Stimulated activated CD4-positive, alpha-beta T cell treated with anti-CD3 and anti-CD28 coated beads, Interleukin-15, amount 100 ng/mL, for 24 hours (primary cell): ENCODE measurements at places on chromosomes 4 and X.

GRCh38 chr4:54378461-54378860 is 149.4 kb downstream of the PDGFRA start:
- DNase-seq, result no peak

DNA sequence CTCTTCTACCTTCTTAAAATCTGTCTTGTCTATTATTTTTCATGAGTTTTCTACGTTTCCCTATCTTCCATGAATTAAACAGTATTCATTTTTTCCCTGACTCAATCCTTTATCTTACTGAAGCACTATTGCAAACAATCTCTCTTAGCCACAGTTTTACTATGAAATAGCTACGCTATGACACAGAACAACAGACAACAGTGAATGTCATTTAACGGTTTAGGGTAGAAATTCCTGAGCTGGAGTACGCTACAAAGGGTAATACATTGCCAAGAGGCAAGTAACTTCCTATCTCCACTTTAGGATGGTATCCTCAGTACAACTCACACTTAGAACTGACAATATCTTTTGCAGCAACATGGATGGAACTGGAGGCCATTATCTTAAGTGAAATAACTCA is 552.6 kb downstream of the INPP4B start:
- no peak for DNase-seq

DNA sequence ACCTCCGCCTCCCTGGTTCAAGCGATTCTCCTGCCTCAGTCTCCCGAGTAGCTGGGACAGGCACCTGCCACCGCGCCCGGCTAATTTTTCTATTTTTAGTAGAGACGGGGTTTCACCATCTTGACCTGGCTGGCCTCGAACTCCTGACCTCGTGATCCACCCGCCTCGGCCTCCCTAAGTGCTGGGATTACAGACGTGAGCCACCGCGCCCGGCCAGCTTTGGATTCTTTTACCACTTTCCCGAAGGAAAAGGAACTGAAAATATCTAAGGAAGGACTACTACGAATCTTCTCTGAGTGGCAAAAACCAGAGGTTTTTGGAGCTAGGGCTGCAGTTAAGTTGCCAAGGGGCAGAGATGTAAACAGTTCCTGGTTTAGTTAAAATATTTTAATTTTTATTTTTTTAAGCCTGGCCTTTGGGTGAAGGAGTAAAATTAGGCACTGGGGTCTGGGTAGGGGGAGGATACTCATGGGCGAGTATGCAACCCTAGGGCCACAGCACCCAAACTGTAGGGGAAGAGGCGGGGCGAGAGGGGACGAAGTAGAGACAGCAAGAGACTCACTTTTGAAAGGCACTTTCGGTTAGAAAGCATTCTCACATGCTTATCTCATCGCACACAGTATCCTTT is 525 bp upstream of the CISD2 start:
- DNase-seq, result peak; percentile 44

DNA sequence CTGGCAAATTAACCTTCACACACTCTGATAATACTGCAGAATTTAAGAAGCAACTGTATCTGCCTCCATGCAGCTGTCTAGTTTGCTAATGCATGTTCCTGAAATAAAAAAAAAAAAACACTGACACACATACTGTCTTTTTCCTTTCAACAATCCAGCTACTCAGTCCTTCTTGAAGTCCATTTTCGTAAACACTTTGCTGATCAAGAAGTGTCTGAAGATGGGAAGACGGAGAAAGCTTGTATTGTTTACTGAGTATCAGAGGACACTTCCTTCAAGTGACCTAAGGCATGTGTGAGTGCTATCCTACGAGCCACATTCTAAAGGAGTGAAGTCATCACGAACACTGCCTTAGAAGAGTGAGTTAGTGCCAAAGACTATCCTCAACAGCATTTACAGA is 82.6 kb downstream of the LUZP4 start:
- no peak for DNase-seq

GRCh38 chr4:63430105-63430504 is 979.1 kb downstream of the TECRL start:
- no peak for DNase-seq

- DNase-seq, result no peak
Observed at GRCh38 chr4:73315091-73315490, 56.5 kb upstream of the ANKRD17 start.

- no peak for DNase-seq
Observed at GRCh38 chr4:30718641-30719453, 1.3 kb upstream of the PCDH7 start.

DNA sequence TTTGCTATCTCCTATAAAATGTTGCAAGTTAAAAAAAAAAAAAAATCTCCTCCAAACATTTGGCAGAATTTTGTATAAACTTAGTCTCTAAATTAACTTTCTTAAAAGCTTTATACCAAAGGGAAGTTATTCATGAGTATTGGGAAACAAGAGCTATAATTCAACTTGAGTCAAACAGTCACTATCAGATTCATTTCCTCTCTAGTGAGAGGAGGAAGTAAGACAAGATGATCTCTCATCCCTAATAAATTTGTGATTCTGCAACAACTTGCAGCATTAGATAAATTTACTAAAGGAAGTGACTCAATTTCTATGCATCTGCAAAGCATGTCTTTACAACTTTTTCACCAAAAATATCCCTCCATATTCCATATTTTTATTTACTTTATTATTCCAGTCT is 135.4 kb upstream of the GNPDA2 start:
- DNase-seq, result no peak

DNA sequence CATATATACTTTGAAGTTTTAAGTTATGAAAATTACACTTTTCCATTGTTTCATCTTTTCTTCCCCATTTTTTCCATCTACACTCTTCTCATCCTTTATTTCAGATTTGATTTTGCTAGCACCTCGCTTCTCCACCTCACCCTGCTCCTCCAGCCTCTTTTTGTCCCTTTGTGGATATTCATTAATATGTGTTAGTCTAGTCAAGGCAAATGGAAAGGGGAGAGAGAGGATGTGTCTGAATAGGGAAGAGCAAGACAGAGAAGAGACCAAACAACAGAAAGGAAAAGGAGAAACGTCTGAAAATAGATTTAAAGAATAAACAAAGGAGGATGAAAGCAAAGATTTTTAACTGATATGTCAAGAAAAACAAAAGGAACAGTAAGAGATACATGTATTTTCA is 24.1 kb downstream of the GPM6A start:
- DNase-seq, result no peak

DNA sequence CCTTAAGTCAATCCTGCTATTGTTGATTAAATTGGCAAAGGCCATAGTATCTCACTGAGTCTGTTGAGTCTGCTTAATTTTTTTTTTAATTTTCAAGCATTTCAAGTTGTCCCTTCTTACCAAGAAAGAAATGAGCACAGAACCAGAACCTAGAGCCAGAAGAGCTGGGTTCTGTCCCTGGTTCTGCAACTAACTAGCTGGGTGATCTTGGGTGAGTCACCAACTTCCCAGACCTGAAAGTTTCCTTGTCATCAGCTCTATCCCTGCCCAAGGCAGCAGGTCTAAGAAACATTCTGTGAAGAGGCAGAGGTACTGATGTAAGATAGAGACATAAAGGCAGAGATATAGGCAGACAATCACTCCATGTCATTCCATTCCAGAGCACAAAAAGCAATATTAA is 17.3 kb downstream of the TEC start:
- no peak for DNase-seq

- DNase-seq, result no peak
Observed at GRCh38 chr4:45453258-45453853, 670.5 kb downstream of the GABRG1 start.

GRCh38 chrX:37854148-37854547 is 6.8 kb upstream of the DYNLT3 start:
- DNase-seq, result no peak

GRCh38 chr4:54475546-54475945 is 182.2 kb upstream of the KIT start:
- no peak for DNase-seq

- no peak for DNase-seq
Observed at GRCh38 chr4:78809295-78809694, 33.1 kb downstream of the BMP2K start.

- DNase-seq, result no peak
Observed at GRCh38 chr4:16120720-16121119, 36.9 kb upstream of the PROM1 start.

DNA sequence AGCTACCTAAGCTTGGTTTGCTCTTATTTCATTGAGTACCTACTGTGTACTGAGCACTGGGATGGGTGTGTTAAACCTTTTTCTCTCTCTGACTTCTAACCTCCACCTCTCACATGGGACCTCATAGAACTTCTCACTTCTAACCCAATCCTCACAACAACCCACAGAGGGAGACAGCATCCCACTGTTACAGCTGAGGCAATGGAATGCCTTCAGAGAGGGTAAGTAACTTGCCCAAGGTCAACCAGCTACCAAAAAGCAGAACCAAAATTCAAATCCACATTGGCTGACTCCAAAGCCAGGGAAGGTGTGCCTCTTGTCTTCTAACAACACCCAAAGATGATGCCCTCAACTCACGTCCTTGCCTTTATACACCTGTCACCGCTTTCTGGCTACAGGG is 5.4 kb downstream of the SEL1L3 start:
- DNase-seq, result no peak

- DNase-seq, result no peak
Observed at GRCh38 chr4:55866290-55866907, 13.0 kb downstream of the EXOC1 start.

- no peak for DNase-seq
Observed at GRCh38 chrX:108704839-108705238, 31.5 kb downstream of the IRS4 start.

GRCh38 chrX:5724123-5724522 is 504.5 kb downstream of the NLGN4X start:
- DNase-seq, result no peak

GRCh38 chrX:85569096-85569495 is 189.6 kb upstream of the POF1B start:
- DNase-seq, result no peak

DNA sequence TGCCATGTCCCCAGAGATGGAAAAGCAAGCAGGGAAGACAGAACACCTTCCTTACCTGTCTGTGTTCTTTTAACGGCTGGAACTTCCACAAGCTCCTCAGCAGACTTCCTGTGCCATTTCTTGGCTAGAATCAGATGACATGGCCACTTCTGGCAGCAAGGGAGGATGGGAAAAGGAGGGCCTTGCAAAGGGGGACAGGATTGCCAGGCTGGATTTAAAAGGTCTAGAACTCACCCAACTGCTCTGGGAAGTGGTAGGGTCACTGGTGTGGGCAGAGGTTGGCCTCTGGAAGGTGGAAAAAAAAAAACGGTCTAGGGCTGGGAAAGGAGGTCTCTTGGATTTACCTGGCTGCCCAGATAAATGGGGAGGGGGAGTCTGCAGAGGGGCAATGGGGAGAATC is 1.6 kb upstream of the USP11 start:
- DNase-seq, result no peak

- no peak for DNase-seq
Observed at GRCh38 chr4:89110541-89110985, 770 bp upstream of the TIGD2 start.

- DNase-seq, result no peak
Observed at GRCh38 chr4:120000591-120001296, 65.9 kb downstream of the MAD2L1 start.

GRCh38 chr4:94965852-94966251 is 208.1 kb downstream of the BMPR1B start:
- DNase-seq, result no peak

DNA sequence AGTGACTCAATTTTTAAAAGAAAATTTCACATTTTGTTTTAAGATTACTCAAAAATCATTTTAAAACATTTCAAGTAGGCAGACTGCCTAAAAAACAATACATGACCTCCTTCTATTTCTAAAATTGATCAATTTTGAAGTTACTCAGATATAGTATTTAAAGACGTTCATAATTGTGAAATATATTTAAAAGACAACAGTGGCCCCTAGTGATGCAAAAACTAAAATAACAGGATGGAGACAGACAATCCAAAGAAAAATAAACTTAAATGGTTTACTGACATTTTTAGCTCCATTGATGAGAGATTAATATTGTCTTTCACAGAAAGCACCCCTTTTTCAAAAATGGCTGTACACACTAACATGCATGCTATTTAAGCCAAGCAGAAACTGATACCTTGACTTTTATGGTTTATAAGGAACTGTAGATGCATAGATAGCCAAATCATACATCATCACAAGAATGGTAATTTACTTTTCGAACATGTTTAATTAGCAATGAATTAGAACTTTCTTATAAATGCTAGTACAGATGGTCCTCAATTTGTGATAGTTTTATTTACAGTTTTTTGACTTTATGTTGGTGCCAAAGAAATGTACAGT is 69.8 kb upstream of the FAT4 start:
- no peak for DNase-seq

DNA sequence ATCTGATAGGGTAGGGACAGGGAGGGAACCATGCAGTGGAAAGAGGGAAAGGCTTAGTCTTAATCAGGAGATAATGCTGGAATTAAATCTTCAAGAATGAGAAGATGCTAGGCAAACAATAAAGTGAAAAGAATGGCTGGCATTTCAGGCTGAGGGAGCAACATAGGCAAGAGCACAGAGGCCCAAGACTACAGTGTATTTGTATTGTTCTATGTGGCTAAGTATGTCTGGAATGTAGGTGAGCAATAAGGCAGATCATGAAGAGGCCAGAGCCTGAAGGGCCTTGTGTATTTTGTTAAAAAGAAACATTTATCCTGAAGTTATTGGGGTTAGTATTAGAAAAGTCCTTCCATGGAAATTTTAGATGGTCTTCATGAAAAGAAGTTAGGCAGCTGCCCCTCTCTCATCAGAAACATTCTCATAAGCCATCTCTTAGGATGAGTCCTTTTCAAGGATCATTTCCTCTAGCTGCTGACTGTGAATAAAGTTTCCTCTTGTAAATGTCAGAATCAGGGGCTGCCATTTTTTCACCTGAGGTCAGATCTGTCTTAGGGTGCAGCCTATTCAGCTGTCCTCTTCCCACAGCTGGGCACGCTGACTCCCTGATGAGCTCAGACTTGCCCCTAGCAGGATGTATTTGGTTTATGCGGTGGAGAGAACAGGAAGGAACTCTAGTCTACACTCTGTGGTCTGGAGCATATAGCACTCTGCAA is 46.3 kb downstream of the ATP10D start:
- DNase-seq, result peak; percentile 52

GRCh38 chrX:69424910-69425309 is 79.2 kb upstream of the NALF2 start:
- no peak for DNase-seq

GRCh38 chr4:71584585-71584984 is 199.3 kb downstream of the GC start:
- no peak for DNase-seq

DNA sequence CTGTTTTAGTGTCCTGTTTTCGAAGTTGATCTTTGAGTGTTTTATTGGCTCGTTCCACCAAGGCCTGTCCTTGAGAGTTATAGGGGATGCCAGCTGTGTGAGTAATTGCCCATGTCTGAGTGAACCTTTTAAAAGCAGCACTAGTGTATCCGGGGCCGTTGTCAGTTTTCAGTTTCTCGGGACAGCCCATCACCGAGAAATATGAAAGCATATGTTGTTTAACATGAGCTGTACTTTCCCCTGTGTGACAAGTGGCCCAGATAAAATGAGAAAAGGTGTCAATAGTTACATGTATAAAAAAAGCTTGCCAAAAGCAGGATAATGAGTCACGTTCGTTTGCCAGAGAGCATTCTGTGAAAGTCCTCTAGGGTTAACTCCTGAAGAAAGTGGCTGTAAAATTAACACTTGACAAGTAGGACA is 48.6 kb upstream of the RASSF6 start:
- no peak for DNase-seq
